IMR-90 (cell line): ENCODE measurements at places on chromosomes 16 and 17. TPM values are rescaled to one million over a fixed set of nuclear protein-coding genes. Genes with fewer than 3 reads are reported as not detected.

Gene TBC1D3G
- total RNA-seq, result not detected in 2 replicates

Gene LYRM9
- 3.2 and 3.3 TPM in 2 replicates for total RNA-seq

Gene RAB11FIP4
- total RNA-seq, result 1.1 and 1.4 TPM in 2 replicates

Gene HSD17B2
- total RNA-seq, result 0.18 and 0.28 TPM in 2 replicates

- DNase-seq, result peak; percentile 15
Measured at GRCh38 chr17:41178843-41179616, 1.0 kb upstream of the KRTAP4-2 start.

DNA sequence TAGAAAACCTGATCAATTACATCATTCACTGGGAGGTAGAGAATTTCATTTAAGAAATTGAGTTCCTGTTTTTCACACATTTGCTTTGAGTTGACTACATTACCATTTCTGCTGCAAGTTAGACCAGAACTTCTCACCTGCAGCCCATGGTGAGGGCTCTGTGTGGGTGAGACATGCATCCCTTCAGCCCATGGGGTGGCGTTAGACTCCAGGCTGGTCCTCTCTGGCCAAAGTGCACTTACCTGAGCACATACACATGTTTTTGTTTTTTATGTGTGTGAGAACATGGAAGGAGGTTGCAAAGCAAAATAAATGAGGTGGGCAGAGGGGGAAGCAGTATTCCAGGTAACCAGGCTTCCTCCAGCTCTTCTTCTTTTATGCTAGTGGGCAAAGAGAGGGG is 470.2 kb downstream of the PMP22 start:
- no peak for DNase-seq

GRCh38 chr17:72297326-72298115 is 176.7 kb downstream of the SOX9 start:
- peak; percentile 69 for DNase-seq

DNA sequence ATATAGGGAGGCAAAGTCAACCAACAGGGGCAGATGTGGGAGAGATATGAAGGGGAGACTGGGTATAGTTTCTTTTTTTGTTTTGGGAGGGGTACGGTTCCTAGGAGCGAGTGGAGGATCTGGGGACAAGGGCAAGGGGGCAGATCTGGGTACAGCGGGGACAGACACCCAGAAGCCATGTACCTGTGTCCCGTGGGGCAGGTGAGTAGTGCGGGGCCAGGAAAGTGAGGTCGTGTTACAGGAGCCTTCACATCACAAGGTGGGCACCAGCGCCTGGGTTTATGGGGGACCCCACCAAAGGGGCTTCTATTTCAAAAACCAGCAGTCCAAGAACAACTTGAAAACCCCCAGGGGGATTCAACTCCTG is 11.5 kb downstream of the LITAF start:
- DNase-seq, result no peak

DNA sequence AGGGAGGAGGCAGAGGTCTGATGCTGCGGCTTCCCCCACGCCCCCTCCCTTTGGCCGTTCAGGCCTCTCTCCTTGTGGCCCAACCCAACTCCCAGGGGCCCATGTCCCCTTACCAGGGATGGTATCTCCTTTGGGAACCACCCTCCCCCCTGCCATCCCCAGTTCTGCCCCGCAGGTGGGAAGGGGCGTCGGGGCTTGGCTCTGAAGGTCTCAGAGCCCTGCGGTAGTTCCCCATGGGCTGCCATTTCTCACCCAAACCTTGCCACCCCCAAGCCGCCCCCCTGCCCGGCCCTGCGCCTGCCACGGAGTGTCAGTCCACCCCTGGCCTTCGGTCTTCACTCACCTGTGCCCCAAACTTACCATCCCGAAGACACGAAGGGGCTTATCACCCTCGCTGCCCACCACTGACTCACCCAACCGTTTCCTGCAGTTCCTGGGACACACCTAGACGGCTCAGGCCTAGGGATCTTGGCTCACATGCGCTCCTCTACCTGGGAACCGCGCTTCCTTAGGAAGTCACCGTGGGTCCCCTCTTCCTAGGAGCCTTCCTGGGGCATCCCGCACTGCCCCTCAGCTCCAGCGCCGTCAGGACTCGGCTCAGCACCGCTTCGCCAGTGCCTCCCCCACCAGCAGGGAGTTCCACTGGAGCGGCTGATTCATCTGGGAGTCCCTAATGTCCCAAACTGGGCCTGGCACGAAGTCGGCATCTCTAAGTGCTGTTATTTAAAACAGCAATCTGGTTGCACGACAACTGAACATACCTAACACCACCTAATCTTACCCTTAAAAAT is 1.1 kb upstream of the DOC2A start:
- DNase-seq, result no peak

GRCh38 chr16:30647274-30647571 is 3.5 kb upstream of the PRR14 start:
- DNase-seq, result no peak

- DNase-seq, result no peak
Measured at GRCh38 chr16:80287674-80288073, 253.1 kb upstream of the DYNLRB2 start.

DNA sequence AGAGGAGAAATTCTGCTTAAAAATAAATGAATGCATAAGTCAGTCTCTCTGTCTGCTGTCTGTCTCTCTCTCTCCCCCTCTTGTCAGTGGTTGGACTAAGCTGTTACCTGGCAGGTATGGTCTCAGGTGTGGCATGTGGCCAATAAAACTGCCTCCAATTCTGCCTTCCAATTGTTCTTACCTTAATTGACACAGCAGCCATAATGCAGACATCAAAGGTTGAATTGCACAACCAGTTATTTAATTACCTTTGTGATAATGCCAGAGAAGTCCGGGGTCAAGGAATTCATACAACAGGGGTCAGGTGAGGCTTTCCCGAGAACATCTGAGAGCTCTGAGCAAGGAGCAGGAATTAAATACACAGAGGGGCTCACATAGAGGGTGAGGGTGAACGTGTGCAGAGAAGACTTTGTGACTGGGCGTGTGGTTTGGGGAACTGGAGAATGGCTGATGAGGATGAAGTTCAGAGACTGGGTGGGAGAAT is 78.8 kb upstream of the CDYL2 start:
- DNase-seq, result no peak

- no peak for DNase-seq
Measured at GRCh38 chr17:39641883-39642282, 4.9 kb downstream of the STARD3 start.

GRCh38 chr16:57966204-57966771 is 4.6 kb downstream of the CNGB1 start:
- DNase-seq, result no peak

GRCh38 chr16:16973707-16974591 is 496.8 kb downstream of the XYLT1 start:
- DNase-seq, result no peak

DNA sequence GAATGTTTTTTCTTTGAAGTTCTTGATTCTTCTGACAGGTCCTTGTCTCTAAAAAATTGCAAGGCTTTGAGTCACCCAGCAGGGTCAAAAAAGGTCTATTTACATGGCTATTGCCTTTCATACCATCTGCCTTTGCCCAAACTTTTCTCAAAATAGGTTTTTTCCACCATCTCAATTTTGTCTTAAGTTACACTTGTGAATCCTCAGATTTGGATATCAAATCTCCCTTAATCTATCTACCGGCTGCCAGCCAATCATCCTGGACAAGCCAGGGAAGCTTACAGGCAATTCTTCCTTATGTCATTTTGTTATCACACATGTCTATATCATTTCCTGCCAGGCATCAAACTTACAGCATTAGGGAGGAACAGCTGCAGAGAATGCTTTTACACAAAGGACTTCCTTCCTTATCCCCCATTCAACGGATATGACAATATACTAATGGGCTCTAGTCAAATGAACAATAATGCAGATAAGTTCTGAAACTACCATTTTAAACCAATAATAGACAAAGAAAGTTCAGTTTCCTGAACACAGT is 104.1 kb upstream of the CORO6 start:
- DNase-seq, result peak; percentile 39

- DNase-seq, result no peak
Measured at GRCh38 chr17:68491381-68492231, 20.6 kb upstream of the PRKAR1A start.

DNA sequence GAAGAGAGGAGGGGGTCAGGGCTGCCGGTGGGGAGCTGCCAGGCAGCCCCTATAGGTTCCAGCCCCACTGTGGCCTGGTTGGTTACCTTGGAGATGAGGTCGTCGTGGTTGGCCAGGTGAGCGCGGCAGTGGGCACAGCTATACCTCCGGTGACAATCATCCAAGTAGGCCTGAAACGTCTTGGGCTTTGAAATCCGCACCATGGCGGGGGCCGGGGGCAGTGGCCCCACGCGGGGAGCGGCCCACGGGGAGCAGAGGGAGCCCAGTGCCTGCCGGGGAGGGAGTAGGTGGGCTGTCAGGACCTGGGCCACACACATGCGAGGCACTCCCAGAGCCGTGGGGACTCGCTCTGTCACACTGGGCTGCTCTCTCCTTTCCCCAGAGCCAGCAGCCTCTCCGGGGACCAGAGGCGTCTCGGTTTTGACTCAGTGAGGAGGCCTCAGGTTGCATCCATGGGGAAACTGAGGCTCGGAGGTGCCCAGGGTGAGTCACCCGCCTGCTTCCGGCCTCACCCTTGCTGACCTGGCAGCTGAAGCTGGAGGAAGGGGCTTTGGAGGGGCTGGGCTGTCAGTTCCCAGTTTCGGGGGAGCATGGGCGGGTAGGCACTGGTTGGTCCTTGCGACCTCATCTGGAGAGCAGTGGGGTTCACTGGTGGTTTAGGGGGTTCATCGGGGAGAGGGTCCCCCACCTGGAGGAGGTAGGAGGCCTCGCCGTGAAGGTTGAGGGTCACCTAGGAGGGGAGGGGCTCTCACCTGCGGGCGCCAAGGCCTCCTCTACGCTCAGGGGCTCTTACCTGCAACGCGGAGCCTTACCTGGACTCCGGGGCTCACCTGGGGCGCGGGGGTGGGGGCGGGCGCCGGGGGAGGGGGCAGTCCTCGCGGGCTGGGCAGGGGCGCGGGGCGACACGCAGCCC is 591 bp downstream of the YPEL3 start:
- no peak for DNase-seq

DNA sequence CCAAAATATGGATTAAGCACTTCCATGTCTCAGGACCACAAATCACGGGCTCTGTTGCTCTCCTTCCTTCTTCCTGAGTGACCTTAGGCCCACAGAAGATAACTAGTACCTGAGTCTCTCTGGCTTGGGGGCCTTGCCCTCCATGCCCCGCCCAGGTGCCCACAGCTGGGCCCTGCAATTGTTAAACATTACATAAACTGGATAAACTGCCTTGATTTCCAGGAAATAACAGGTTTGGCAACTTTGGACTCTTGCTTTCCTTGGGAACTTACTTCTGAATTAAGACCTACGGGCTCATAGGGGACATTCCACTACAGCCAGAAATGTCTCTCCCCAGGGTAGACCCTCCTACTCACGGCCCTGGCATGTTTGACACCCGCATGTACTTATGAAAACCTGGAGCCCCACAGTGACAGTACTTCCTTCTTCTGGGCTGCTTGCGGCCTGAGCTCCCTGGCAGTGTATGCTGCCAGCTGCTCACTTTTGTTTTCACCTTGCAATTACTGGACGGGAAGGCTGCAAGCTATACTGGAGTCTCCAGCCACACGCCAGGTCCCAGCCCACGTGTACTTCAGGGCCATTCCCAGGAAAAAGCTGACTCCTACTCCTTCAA is 2.3 kb upstream of the UBALD2 start:
- no peak for DNase-seq

DNA sequence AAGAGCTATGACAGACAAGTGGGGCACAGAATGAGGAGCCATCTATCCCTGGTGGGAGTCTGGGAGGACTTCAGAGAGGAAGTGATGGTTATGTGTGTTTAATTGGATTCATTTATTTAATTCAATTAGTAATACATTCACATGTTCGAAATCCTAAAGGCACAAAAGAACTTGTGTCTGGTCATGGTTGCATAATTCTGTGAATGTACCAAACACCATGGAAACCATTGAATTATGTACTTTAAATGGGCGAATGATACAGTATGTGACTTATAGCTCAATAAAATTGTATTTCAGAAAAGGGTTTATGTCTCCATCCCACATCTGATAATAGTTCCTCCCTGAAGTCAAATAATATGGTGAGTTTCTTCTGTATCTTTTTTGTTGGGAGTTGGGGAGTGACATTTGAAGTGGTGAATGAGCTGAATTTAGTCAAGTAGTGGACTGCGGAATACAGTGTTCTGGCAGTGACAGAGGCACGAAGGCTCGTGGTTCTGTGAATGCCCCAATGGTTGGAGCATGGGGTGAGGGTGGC is 19.8 kb upstream of the G6PC1 start:
- no peak for DNase-seq
